ENCODE measurements at places on chromosomes 5 and 9.

- DNase-seq, result no peak
Measured at GRCh38 chr9:17994695-17995425, 416.0 kb downstream of the SH3GL2 start.

GRCh38 chr5:44536650-44537260 lies 147.5 kb upstream of the FGF10 start:
- no peak for DNase-seq

DNA sequence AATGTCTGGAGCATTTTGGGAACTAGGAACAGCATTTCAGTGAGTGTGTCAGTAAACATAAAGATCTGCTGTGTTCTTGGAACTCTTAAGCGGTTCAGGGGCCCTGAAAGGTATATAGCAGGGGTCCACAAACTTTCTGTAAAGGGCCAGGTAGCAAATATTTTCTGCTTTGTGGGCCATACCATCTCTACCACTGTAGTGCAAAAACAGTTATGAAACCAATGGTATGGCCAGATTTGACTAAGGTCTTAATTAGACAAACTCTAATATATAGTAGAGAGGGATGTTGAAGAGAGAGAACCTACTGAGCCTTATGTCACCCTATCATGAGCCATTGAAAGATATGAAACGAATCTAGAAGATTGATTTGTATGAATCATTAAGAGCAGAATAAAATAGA lies 5.3 kb downstream of the TNPO1 start:
- no peak for DNase-seq

- DNase-seq, result no peak
Measured at GRCh38 chr5:126857472-126858410, 80.8 kb downstream of the LMNB1 start.

DNA sequence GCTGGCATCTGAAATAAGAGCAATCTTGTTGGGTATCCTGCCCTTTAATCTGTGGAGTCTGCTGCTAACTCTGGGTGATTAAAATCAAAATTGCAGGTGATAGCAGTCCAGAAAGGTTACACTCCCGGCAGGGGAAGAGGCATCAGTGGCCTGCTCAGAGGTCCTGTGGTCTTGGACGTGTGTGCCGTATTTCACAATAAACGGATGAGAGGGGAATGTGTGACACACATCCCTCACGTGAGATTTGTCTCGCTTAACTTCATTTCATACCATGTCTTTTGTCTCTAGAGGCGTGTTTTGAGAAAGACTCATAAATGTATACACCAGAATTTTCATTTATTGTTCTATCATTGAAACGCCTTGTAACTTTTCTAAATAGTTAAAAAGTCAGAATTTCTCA lies 36.6 kb downstream of the FAM240B start:
- DNase-seq, result no peak

DNA sequence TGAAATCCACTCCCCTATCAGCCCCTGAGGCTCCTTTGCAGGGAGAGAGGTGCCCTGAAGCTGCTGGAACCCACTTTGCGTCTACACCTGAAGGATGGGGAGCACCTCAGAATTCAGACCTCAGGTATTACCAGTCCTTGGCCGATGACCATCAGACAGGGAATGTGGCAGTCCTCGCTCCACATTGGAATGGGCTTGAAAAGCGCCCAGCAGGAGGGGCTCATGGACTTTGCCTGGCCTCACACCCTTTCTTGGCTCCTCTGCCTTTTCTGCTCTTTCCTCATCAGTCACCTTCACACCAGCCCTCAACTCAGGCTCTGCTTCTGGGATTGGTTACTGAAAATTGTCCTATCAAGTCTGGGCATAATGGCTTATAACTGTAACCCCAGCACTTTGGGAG lies 83.9 kb downstream of the BARX1 start:
- no peak for DNase-seq

DNA sequence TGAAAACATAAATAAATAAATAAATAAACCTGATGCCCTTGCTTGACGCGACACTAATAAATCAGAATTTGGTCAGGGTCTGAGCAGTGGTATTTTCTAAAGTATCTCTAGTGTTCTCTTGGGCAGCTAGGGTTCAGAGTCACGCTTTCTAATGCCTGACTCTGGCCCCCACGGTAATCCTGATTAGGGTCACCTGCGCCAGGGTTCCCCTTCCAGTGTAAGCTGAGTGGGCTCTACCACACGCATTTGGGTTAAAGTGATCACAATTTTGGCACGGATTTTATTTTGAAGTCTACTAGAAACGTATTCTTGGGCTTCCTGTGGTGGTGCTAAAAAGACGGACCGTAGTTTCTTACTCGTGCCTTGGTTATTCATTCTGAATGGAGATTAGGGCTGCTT lies 651 bp downstream of the TTC1 start:
- no peak for DNase-seq

DNA sequence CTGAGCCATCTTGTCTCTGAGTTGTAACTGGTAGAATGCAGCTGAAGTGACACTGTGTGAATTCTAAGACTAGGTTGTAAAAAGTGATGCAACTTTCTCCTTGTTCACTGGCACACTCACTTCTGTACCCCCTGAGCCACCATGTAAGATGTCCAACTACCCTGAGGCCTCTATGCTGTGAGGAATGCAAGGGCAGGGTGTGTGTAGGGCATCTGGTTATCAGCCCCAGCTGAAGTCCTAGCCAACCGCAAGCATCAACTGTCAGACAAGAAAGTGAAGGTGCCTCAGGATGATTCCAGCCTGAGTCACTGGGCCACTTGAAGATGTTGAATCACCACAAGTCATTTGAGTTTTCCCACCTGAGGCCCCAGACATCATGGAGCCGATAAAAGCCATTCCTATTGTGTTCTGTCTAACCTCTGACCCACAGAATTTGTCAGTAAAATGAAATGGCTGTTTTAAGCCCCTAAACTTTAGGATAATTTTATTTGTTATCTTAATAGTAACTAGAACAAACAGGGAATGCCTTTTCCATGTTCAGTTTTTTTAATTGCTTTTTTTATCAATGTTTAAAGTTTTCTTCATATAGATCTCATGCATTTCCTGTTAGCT lies 18.7 kb upstream of the RHOBTB3 start:
- no peak for DNase-seq

GRCh38 chr5:757931-758697 lies 26.4 kb downstream of the ZDHHC11B start:
- DNase-seq, result no peak

GRCh38 chr9:127131871-127132270 lies 9.4 kb upstream of the ANGPTL2 start:
- no peak for DNase-seq

- DNase-seq, result no peak
Measured at GRCh38 chr5:159316519-159317383, 13.5 kb downstream of the IL12B start.

- peak; percentile 29 for DNase-seq
Measured at GRCh38 chr5:82100303-82101077, 128.7 kb downstream of the ATG10 start.

DNA sequence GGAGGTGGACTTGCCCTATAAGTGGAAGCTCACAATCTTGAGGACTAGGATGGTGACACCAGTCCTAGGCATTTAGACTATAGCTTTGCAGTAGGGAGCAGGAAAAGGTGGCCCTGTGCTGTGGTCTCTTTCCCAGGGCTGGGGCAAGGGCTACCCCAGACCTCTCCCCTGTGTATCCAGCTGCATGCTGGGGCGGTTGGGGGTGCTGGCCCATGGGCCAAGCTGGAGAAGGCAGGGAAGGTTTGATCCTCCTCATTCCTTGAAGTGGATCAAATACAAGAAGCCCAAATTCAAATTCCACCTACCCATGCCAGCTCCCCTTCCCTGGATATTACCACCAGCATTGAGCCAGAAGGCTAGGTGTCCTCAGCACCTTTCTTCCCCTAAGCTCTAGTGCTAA lies 2.2 kb upstream of the PTGS1 start:
- no peak for DNase-seq

DNA sequence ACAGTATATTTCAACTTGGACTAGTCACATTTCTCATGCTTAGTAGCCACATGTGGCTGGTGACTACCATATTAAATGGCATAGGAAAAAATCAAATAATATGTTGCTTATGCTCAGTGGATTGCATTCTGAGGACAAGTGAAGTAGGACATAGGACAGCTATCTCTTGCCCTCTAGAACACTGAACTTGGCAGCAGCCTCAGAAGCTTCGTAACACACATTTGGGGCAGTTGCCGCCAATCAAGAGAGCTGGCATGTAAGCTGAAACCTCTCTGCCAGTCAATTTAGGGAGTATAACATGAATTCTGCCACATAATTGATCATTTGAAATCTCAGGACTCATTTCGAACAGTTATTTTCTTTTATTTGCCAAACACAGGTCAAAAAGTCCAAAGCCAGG lies 505.5 kb downstream of the MAT2B start:
- DNase-seq, result no peak

DNA sequence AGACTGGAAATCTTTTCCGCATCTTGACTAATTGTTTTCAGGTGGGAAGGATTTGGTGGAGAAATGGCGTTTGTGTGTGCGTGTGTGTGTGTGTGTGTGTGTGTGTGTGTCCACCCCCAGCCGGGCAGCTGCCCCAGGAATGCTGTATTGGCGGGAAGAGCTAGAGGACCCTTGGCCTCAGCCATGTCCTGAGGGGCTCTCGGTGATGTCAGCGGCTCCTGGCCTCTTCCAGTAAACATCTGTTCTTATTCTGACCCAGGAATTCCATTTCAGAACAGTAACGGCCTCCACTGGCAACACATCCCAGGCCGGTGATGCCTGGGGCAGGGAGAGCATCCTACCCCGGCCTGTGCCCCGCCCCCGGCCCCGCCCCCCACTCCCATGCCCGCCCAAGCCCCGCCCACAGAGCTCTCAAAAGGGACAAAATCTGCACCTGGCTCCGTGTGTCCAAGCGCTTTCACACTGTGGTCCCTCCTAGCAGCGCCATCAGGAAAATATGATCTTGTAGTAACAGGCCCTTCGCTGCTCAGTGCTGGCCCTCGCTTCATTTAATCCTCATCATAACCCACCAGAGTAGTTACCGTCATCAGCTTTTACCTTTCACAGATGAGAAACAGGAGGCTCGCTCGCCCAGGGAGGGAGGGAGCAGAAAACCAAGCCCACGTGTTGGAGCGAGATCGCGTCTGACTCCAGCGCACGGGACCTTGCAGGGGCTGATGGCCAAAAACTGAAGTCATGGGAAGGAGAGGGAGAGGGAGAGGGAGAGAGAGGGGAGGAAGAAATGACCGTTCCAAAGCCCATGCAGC lies 18.9 kb downstream of the ADAMTS2 start:
- no peak for DNase-seq

- DNase-seq, result no peak
Measured at GRCh38 chr5:119322948-119323537, 32.8 kb upstream of the TNFAIP8 start.

DNA sequence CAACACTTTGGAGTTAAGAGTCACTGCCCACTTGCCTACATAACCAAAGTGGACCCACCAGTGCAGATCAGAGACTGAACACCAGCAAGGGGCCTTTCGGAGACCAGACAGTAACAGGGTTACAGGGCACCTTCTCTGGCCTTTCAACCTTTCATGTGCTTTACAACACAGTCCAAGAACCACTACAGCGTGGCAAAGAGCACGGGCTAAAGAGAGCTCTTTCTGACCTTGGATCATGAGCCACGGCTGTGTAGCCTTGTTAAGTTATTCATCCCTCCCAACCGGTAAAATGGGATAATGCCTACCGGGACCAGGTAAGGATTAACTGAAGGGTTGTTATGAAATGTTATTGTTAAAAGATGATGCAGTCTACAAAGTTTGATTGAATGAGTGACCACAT lies 75.0 kb downstream of the TLE1 start:
- no peak for DNase-seq

GRCh38 chr9:121884057-121884541 lies 209.0 kb downstream of the TTLL11 start:
- DNase-seq, result no peak

DNA sequence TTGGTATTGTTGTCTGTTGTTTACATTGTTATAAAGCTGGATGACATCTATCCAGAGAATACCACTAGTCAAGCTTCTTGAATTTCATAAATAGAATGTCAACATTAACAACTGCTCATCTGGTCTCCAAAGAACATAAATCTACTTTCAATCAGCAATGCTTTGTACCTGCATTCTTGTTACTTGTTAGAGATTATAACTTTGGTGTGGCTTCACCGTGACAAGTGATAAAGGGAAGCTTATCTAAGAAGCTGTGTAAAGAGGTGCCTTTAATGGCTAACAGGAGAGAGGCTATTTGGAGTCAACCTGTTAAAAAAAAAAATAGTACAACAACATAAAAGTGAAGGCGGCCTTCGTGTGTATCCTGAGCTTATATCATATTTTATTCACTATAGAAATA lies 41.8 kb downstream of the MUSK start:
- no peak for DNase-seq

DNA sequence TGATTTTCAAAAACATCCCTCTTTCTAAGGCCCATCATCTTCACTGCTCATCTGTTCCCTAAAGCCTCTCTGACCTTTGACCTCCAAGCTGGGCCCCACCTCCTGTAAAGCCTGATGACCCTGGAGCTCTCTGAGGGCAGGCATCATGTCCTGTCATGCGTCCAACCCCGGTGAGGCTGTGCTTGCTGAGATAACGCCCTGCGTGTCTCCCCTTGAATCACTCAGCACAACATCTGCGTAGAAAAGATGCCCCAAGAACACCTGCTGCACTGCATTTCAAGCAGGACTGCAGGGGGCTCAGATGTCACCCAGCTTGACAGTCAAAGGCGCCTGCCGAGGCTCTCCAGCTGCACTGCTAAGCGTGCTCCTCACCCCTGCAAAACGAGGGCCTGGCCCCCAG lies 78.0 kb downstream of the OTULIN start:
- DNase-seq, result no peak
